GOT3 (cell line): ENCODE measurements at places on chromosomes 12 and 14.

DNA sequence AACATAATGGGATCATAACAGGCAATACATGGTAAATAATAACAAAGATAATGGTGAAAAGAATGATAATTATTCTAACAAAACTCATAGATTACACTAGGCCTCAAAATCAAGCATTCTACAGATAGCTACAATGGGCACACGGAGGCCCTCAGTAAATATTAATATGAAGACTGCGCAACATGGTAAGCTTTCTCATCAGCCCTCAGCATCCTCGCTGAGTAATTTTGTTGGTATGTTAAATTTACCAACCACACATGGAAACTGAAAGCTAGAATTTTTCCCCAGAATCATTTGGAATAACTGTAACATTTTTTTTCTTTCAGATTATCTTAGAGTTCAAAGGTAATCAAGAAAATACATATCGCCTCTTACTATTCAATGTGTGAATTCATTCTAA is 74.2 kb upstream of the PYGL start:
- DNase-seq, result no peak

DNA sequence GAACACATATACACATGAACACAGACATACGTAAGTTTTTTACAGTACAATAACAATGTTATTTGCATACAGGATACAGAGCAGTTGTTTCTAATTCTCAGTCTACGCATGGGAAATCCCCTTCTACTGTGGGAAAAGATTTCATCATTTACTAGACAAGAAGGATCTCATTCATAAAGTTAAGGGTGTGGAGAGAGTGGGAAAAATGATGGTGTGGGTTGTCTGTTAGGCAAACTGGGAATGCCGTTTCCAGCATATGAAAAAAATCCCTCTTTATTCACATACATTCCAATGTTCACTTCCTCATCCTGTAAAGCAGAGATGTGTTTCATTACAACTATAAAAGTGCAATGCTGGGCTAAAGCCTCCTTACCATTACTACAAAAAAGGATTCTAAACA is 120.9 kb downstream of the SINHCAF start:
- no peak for DNase-seq

GRCh38 chr12:13436696-13437391 is 240.3 kb downstream of the EMP1 start:
- no peak for DNase-seq

DNA sequence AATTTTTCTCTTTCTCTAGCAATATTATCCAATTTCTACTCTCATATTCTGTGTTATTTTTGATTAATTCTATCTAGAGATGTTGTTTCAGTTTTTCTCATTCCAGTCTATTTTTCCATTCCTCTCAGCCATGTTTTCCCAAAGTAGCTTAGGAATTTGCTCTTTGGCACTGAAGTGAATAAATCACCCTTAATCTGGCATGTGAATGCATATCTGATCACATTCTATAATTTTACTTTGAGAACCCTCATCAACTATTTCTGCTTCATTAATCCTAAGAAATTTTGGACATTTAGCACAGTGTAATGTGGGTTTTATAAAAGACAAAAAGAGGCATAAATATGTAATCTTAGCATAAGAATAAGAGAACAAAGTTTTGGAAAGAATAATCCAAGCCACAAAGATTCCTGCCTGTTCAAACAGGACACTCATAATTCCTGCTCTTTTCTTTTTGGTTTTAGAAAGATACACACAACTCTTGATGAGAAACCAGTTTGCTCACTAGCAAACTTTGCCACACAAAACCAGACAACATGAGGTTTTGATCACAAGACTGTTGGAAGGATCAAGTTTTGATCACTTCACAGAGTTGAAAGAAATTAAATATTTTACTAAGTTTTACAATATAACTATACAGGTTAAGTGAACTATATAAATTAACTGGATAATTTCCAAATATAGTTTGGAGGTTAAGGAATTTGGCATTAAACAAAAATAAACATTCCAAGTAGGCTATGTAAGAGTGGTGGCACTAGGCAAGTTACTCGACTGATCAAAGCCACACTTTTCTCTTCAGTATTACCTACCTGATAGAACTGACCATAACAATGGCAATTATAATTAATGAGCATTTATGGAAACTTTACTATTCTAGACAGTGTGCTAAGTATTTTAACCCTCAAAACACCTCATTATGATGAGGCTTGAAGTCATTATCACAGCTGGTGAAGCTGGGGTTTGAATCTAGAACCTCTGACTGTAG is 226.6 kb upstream of the TMTC1 start:
- DNase-seq, result no peak

DNA sequence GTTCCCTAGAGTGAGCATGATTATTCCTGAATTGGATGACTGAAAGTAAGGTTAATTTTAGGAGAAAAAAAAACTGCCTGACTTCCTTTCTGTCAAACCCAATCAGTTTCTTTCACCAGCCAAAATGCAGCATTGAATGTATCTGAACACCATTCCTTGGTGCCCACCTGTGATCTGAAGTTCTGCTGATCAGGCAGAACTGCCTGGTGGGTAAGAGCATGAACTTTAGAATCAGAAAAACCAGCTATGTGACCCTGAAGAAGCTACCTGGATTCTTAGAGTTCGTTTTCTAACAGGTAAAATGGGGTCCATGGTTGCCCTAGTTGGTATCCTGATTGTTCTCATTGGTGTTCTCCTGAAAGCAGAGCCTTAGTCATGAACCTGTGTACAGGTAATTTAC is 506.9 kb downstream of the MED13L start:
- no peak for DNase-seq

DNA sequence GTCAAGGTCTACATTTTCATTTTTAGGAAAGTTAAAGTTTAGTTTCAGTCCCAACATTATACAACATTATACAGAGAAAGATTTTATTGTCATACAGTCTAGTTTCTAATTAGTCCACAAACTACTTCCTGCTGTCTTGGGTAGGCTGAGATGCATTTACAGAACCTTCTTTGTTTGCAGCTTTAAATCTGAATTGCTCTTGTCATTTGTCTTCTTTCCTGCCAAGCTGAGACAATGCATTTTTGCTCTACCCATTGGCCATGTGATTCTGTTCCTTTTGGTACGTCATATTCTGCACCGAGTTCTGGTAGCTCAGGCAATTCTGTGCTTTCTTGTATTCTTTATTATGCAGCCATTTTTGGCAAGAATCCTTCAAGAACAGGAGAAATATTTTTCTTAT is 228.5 kb downstream of the ATP23 start:
- DNase-seq, result no peak

GRCh38 chr12:15636060-15636890 is 152.9 kb downstream of the EPS8 start:
- no peak for DNase-seq

DNA sequence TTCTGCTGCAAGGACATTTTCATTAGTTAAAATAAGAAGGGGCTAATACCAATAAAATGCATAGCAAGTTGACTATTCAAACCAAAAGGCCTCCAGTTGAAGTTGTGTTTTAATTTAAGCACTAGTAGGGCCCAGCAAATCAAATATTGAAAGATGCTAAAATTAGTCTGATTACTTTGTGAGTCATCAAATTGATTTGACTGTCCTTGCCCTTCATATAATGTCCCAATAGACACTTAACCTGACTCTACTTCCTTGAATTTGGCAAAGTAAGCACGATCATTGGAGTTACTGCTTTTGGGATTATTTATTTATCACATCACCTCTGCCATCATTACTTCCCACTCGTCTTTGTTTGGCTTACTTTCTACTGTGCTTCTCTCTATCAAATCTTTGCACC is 798.5 kb downstream of the DIO2 start:
- no peak for DNase-seq

DNA sequence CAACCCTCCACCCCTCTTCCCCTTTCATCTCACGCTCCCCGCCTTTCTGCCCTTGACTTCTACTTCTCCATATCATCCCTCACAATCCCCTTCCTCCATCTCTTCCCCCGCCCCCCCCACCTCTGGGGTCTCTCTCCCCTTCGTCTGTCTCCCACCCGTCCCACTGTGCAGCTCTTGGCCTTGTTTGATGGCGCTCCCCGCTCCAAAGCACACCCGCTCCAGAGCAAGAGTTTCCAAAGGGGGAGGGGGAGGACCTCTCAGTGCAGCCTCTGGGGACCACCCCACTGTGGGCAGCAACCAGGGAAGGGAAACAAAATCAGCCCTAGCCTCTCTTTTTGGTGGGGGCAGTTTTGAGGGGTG is 774 bp downstream of the CHGA start:
- no peak for DNase-seq

- DNase-seq, result no peak
Observed at GRCh38 chr12:26293612-26294011, 98.2 kb downstream of the SSPN start.

- no peak for DNase-seq
Observed at GRCh38 chr14:92848887-92849286, 54.8 kb downstream of the GOLGA5 start.

GRCh38 chr12:45402288-45402687 is 186.4 kb downstream of the ANO6 start:
- no peak for DNase-seq

DNA sequence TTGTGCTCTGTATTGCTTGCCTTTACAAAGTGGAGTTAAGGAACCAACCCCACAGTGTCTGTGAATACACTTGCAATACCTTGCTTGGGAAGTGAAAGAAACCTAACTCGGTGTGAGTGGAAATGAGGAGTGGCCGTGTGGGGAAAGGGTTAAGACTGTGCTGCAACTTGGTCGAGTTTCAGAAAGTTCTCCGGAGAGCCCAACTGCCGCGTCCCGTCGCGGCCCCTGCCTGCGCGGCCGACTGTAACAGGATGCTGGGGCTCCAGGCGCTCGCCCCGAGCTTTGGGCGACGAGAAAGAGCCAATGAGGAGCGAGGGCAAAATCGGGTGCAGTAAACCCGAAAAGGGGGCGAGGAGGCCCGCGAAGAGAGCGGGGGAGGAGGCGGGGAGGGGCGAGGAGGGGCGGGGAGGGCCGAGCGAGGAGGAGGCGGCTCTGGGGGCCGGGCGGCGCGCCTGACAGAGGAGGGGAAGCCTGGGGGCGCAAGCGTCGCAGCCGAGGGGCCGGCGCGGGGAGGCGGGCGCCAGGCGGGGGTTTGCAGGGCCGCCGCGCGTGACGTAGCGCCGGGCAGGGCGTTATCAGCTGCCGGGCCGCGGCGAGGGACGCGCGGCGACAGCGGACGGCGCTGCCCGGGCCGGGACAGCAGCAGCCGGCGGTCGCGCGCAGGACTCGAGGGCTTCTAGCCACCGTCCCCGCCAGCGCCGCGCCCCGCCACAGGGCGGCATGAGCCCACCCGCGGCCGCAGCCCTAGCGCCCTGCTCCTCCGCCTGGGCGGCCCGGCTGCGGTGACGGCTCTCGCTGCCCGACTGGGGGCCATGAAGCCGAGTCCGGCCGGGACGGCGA is at the start of gene DACT1:
DACT1 (plus strand) TSS at position 572 of the 840 bp plus-strand sequence; CDS start at position 813, 241 bp downstream.
- peak; percentile 11 for DNase-seq

- DNase-seq, result no peak
Observed at GRCh38 chr12:10001171-10001776, 2.4 kb upstream of the CLEC1B start.

DNA sequence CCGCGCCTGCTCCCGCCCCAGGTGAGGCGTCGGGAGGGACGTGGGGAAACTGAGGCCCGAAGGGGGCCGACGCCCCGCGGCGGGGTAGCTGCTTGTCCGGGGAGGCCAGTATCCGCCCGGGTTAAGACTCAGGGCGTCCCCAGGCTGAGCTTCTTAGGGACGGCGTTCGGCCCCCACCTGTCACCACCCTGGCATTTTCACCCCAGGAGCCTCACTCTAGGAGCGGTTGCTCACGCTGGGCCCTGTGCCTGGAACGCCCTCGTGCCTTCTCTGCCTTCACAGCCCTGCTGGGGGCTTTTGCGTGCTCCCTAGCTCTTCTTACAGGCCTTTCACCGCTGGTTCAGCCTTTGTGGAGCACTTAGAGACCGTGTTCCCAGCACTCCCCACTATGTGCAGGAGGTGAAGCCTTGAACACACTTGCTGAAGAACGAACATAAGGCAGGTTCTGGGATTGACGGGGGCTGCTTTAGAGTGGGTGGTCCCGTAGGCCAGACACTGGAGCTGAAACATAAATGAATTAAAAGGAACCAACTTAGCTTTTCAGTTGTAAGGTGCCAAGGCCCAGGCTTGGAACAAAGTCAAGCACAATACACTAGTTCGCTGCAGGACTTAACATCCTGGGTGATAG is 601 bp downstream of the ZNF839 start:
- no peak for DNase-seq

DNA sequence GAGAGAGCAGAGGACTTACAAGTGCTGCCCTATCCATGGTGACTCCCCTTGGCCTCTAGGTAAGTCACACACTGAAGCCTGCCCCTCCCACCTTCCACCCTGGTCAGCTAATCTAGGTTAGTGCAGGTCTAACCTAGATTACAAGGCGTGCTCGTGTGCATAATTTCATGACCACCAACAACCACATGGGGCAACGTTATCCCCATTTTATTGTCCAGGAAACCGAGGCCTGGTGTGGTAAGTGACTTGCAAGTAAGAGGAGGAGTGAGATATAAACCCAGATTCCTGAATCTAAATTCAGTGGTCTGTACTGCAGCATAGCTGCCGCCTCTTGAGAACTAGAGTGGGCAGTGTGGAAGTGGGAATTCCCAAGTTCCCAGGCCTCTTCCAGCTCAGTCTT is 171.1 kb downstream of the DAD1 start:
- no peak for DNase-seq

- DNase-seq, result no peak
Observed at GRCh38 chr12:40668099-40668529, 24.1 kb upstream of the CNTN1 start.

DNA sequence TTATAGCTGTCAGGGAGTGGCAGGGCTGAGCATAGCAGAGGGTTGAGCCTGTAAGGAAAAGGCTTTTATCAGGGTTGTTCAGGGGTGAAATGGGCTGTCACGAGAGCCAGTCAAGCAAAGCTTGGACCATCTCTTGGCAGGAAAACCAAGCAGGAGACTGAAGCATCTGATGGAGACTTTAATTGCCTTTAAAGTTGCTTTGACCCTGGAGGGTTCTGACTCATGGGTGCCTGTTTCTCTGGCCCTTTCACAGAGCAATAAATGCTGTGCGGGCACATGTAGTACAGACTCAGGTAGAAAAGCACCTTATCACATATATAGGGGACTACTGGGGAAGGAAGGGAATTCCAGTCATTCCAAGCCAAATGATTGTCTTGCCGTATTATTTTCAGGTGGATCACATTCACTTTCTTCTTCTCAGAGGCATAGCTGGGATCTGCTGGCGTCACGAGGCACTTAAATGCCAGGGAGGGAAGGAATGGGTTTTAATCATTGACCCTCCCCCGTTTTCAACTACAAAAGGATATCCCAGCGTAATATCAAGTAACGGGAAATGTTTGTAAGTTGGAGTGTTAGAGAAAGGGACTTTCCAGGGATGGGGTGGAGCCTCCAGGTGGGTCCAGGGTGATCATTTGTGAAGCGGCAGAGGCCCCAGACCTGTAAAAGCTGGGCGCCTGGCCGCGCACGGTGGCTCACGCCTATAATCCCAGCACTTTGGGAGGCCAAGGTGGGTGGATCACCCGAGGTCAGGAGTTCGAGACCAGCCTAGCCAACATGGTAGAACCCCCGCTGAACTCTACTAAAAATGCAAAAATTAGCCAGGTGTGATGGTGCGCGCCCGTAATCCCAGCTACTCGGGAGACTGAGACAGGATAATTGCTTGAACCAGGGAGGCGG is 34.9 kb downstream of the PLEKHD1 start:
- DNase-seq, result no peak

- DNase-seq, result no peak
Observed at GRCh38 chr12:50052544-50052943, 4.9 kb upstream of the ASIC1 start.

- DNase-seq, result no peak
Observed at GRCh38 chr12:27651201-27651600, 45.0 kb upstream of the REP15 start.

GRCh38 chr12:100703868-100704267 is 90.7 kb upstream of the ANO4 start:
- no peak for DNase-seq
